ENCODE measurements at places on chromosomes 7 and 10.

DNA sequence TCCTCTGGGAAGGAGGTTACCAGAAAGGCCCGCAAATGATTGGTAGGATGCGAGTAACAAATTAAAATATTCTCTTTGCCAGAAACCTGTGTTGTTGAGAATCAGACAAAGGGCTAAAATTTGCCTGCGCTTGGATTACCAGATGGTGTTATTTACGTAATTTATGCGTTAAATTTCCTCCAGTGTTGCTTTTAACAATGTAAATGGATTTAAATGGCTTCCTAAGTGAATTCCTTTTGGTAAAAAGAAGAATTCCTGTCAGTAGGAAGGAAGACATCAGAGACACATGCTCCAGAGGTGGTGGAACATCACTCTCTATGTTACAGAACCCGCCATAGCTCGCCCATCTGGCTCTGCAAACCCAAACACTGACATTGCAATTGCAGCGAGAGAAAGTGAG lies 520.6 kb downstream of the GALNT17 start:
- DNase-seq = no peak

- DNase-seq = no peak
Observed at GRCh38 chr7:131219312-131220041, 108.2 kb upstream of the MKLN1 start.

DNA sequence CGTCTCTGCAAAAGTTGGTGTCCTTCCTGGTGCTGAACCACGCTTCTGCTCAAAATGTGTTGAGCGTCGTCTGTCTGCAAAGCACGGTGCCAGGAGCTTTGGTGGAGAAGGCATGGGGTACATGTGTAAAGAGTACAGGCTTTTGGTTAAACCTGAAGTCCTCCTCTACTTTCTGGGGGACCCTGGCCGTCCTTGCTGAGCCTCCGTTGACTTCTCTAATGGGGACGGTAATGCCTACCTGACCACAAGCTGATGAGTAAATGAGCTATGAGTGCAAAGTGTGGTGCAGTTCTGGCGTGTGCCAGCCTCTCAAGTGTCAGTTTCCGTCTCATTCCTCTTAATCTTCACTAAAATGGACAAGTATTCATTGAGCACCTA lies 527 bp upstream of the HERPUD2 start:
- no peak for DNase-seq

DNA sequence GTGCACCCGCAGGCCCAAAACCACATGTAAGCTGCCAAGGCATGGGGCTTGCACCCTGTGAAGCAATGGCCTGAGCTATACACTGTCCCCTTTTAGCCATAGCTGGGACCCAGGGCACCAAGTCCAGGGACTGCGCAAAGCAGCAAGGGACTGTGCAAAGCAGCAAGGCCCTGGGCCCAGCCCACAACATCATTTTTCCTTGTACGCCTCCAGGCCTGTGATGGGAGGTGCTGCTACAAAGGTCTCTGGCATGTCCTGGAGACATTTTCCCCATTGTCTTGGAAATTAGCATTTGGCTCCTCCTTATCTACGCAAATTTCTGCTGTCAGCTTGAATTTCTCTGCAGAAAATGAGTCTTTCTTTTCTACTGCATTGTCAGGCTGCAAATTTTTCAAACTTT lies 24.8 kb downstream of the ARHGAP19 start:
- no peak for DNase-seq

GRCh38 chr10:24681572-24682088 lies 42.1 kb downstream of the ARHGAP21 start:
- no peak for DNase-seq

DNA sequence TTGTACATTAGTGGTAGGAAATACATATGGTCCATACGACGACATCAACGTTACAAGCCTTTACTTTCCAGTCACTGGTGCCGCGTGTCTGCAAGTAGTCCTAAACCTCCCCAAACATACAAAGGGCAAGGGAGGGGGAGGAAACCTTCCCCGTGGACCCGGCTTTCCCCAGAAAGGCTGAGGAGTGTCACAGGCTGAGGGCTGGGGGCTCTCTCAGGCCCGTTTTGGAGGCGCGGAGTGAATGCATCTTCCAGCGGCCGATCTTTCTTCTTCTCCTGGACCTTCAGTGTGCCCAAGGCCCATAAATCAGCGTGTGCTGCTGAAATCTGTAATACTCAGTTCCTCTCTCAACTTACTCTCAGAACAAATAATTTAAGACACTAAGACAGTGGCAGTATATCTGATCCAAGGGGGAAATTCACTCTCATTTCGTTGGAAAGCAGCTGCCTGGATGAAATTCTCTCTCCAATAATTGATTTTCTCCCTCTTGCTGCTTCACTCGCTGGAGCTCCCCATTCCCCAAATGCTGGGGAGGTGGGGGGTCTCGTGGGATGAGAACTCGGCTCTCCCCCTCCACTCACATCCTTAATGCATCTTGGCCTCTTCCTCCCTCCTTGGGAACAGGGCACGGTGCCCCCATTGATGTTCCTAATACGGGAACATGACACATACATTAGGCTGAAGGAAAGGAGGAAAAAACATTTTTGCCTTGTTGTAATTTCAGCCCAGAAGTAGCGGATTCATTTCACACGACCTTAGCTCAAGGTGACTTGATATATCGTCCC lies 126.1 kb downstream of the ADARB2 start:
- no peak for DNase-seq

DNA sequence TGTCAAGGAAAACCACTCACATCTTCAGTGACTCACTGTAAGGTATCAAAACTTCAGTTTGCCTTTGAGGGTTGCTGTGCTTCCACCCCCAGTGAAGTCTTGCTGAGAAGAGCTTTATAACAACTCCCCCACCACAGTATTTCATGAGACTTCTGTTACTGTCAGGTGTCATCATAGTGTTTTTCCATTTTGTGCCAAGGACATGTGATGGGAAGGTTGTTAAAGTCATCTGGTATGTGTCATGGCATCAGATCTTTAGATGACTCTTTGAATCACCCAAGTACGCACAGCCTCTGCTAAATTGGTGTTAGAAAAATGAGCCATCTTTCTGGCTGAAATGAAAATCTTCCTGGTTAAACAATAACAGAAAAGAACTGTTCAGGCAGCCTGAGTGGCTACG lies 115.0 kb upstream of the CCDC6 start:
- no peak for DNase-seq

DNA sequence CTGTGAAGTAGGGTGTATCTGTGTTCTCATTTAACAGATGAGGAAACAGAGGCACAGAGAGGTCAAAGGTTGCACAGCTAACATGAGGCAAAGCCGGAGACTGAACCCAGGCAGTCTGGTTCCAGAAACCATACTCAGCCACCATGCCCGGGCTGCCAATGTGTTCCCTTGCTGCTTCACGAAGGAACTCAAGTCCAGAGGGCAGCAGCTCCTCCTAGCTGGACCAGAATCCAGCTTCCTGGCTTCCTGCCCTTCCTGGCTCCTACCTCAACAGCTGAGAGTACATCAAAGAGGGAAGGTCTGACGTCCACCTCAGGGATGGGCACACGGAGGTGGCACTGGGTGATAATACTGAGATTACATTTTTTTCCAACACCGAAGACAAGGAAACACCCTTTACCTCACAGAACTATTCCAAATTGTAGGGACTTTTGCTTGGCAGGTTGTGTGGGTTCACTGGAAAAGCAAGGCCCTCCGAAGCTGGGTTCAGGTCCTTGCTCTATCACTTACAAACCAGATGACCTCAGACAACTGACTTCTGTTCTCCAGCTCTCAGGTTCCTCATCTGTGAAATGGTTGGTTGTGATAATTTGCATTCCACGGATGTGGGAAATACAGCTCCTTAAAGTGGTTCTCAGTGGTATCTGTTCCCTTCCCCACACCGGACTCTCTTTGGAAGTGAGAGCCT lies 154.1 kb upstream of the ZMIZ1 start:
- DNase-seq = no peak

GRCh38 chr7:43650457-43651052 lies 67.6 kb downstream of the STK17A start:
- no peak for DNase-seq

DNA sequence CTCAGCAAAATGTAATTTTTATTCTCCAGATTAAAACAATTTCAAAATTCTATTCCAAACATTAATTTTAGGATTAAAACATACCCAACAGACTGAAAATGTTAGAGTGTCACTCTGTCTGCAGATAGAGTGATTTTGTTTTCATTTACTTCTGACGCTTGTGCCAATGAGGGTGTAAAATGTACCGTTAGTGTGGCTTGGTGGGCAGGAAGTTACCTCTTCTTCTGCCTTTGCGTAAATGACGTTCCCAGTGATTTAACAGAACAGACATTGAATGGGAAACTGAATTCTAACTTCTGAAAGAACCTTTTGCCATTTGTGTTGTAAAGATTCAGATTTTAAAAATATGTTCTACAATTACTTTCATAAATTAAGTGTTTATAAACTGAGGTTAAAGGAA lies 47.0 kb upstream of the DRGX start:
- no peak for DNase-seq

- DNase-seq = no peak
Observed at GRCh38 chr7:158279539-158280447, 307.8 kb downstream of the PTPRN2 start.

DNA sequence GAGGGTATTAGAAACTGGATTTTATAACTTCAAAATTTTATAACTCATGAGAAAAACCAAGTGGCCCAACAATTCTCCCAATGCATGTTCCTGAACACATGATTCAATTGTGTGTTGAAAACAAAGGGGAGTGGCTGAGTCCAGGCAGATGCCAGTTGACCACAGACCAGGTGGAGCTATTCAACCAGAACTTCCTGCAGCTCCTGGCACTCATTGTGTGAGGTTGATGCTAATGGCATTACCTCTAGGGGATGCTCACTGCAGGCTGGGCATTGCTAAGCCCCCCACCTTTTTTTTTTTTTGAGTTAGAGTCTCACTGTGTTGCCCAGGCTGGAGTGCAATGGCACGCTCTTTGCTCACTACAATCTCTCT lies 20.3 kb downstream of the MYOF start:
- no peak for DNase-seq

- no peak for DNase-seq
Observed at GRCh38 chr7:22944022-22944421, 69.9 kb downstream of the HYCC1 start.

- no peak for DNase-seq
Observed at GRCh38 chr10:46291817-46292572, 5.2 kb downstream of the ANTXRL start.

DNA sequence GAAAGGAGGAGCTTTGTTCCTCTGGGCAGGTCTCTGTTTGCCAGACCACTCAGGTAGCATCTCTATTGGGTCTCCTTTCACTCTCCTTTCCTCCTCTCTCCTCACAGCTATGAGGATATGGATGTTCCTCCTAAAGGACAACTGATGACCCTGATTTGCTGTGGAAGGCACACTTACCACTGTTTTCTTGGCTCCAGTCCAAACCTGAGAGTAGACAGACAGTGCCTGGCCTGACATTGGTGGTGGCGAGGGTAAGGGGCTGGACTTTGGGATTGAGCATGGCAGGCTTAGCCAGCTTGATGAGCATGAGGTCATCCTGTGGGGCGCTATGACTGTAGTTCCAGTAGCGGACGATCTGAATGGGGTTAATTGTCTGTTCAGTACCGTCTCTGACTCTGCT lies 3.6 kb downstream of the PRSS37 start:
- no peak for DNase-seq

GRCh38 chr7:154620141-154620755 lies 382.7 kb downstream of the PAXIP1 start:
- no peak for DNase-seq

DNA sequence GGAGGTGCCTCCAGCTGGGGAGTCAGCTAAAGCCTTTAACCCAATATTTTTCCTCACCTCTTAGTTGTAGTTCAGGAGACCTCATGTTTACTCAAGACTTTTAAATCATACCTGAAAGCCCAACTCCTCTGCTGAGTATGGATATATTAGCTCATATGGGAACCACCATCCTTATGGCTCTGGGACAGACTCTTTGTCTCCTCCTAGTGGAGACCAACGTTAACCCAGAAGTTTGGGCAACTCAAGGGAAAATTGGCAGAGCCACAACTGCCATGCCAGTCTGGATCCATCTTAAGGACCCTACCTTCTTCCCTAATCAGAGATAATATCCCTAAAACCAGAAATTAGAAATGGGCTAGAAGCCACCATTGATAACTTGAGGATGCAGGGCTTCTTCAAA lies 80.8 kb downstream of the TMEM106B start:
- DNase-seq = no peak

GRCh38 chr7:78852951-78853350 lies 600.5 kb downstream of the MAGI2 start:
- DNase-seq = no peak

GRCh38 chr7:5077740-5078139 lies 32.1 kb downstream of the RBAK start:
- DNase-seq = no peak

- DNase-seq = no peak
Observed at GRCh38 chr7:101066141-101066832, 19.0 kb upstream of the TRIM56 start.

All from CMK (cell line).